ENCODE measurements at places on chromosomes 11 and 22.

DNA sequence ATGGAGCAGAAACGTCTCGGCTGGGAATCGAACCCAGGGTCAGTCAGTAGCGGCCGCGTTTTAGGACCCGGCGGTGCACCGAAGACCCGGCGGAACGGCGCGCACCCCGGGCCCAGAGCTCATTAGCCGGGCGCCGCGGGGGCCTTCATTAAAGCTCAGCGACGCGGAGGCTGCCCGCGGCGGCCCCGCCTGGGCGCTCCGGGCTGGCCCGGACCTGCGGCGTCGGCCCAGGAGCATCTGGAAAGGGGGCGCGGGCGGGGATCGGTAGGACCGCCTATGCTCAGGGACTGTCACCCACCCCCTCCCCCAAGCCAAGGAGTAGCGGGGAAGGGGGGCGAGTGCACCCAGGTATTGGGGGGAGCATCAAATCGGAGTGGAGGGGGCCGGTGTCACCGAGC, 52.2 kb downstream of the CYTH4 start:
- no peak for DNase-seq

DNA sequence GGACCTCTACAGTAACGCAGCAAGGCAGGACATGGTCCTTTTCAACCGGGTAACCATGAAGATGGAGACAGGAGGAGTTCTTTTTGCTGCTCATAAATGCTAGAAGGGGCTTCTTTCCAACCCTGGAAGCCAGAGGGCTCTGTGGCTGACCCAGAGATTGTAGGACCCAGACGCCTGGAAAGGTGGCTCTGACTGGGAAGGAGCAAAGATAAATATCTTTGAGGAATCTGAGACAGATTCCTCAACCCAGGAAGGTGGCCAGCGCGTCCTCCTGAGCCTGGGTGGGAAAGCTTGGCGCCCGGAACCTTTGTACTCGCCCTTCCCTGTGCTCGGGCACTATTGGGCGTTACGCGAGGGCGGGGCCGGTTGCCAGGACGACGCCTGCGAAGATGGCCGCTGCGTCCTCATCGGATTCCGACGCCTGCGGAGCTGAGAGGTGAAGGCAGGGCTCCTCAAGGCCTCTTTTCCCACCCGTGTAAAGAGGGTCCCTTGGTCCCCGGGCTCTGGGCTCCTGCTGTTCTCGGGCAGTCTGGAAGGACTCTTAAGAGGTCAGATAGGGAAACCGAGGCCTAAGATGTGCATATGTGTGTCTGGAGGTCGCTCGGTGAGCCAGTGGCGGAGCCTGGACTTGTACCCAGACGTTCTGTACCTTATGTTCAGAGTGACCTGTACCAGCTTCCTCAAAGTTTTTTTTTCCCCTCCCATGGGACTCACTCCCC, at the start of gene BBS1:
Gene BBS1, plus strand, starts transcription at position 365 of the 719 bp plus-strand sequence. Its CDS starts 25 bp downstream, at position 390.
- peak; percentile 84 for DNase-seq

GRCh38 chr11:71787098-71787823, 45.7 kb upstream of the DEFB108B start:
- peak; percentile 99 for DNase-seq

GRCh38 chr11:133946541-133947318, 10.0 kb downstream of the IGSF9B start:
- peak; percentile 87 for DNase-seq

DNA sequence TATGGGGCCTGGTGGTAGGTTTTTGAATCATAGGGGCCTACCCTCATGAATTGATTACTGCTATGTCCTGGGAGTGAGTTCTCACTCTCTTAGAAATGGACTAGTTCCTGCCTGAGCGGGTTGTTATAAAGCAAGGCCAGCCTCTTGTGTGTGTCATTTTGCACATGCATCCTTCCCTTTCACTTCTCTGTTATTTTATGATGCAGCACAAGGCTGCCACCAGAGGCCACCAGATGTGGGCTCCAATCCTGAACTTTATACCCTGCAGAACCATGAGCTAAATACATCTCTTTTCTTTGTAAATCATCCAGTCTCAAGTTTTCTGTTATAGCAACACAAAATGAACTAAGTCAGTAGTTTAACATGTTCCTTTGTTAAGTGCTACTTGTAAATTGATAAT, 251.4 kb downstream of the BLID start:
- no peak for DNase-seq

DNA sequence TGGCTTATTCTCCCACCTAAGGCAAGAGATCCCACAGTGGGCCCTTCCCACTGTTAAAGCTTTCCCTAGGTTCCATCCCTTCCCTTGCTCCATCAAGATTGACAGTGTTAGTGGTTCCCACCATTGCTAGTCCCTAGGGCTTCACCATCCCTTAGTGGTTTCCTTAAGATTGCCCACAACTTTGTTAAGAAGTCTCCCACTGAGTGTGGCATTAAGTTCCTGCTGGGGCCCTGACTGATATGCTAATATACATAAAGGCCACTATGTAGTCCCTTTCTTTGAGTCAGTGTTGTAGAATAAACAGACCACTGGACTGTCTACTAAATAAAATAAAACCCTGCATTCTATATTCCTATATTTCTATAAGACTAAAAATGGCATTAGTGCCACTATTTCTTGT, 176.1 kb downstream of the GUCY1A2 start:
- DNase-seq: no peak

- DNase-seq: no peak
These were observed 252.8 kb downstream of the JRKL start for GRCh38 chr11:96642583-96642982.

- no peak for DNase-seq
These were observed 52.8 kb downstream of the ENDOD1 start for GRCh38 chr11:95142431-95142830.

- DNase-seq: no peak
These were observed 1069.7 kb upstream of the CCDC90B start for GRCh38 chr11:84355911-84356310.

GRCh38 chr11:116055064-116055463, 550.8 kb upstream of the CADM1 start:
- DNase-seq: peak; percentile 63

DNA sequence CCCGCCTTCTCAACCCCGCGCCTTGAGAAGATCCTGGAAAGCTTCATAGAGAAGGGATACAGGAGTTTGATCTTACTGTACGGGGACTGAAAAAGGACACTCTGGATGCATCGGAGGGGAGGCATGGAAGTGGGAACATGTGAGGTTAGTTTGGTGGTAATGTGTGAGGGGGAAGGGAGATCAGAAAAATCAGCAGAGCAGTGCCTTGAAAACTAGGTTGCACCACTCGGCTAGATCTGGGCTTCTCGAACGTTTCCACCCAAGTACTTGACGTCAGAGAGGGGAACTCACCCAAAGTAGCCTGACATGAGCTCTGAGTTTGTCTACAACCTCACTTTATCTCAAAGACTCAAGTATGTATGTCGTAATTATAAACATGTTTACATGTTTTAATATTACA, 14.5 kb downstream of the USP35 start:
- no peak for DNase-seq

GRCh38 chr22:22882033-22882717, 5.4 kb upstream of the IGLL5 start:
- DNase-seq: no peak

DNA sequence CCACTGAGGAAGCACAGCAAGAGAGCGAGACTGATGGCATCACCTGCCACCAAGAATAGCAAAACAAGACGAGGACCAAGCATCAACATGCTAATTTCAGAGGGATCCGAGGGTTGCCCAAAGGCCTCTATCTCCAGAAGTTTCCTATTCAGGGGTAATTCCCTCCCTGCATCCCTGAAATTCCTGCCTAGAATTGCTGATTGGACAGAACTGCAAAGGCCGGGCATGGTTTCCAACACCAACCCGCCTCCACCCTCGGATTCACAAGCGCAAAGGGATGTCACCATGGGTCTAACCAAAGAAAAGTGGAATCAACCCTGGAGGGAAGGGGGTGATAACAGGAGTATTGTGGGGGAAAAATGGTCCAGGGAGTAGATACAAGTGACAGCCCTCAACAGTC, 28.3 kb upstream of the ETS1 start:
- DNase-seq: no peak

DNA sequence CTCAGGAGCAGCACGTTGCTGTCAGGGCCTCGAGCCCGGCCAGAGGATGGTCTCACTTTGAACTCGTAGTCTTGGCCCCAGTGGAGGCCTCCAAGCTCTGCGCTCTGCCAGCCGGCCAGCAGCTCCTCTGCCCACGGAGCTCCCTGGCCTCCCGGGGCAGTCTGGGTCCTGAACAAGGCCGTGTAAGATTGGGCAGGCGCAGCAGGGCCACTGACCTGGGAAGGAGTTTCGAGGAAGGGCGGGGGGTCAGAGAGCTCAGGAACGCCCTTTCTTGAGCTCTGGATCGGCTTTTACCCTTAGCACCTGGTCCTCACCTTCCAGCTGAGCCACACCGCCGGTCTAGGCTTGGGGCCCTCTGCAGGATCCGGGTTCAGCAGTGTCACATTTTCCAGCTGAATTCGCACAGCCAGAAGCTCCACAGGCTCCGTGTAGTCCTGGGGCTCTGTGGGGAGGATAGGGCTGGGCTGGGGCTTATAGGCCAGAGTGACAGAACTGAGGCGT, 2.1 kb downstream of the ROBO4 start:
- DNase-seq: no peak

GRCh38 chr22:30882184-30882717, 86.3 kb downstream of the MORC2 start:
- DNase-seq: no peak

DNA sequence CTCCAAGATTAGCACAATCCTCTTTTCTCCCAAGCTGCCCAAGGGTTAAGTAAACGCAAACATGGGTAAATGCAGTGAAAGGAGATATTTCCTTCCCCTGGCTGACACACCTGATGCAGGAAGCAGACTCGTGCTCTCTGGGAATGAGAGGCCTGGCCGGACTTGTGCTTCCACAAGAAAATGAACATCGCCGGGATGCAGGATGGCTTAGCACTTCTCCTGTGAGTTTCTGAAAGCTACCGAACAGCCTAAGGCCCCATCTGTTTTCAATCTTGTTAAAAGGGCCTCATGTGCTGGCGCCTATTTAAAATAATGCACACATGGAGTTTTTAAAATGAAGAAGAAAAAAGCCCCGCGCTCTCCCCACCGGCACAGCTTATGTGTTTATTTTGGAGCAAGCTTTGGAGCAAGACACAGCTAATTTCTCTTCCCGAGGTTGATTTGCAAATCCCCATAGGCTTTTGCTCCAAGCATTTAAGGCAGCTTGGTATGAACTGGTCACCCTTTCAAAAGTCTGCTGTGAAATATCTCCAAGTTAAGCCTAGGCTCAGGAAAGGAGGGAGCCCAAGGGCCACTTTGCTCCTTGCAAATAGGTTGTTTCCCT, 100.9 kb downstream of the SYN3 start:
- peak; percentile 91 for DNase-seq

GRCh38 chr11:75946531-75947530, 131.8 kb downstream of the UVRAG start:
- peak; percentile 83 for DNase-seq

- DNase-seq: peak; percentile 90
These were observed 972.8 kb downstream of the OPCML start for GRCh38 chr11:132559331-132560036.

DNA sequence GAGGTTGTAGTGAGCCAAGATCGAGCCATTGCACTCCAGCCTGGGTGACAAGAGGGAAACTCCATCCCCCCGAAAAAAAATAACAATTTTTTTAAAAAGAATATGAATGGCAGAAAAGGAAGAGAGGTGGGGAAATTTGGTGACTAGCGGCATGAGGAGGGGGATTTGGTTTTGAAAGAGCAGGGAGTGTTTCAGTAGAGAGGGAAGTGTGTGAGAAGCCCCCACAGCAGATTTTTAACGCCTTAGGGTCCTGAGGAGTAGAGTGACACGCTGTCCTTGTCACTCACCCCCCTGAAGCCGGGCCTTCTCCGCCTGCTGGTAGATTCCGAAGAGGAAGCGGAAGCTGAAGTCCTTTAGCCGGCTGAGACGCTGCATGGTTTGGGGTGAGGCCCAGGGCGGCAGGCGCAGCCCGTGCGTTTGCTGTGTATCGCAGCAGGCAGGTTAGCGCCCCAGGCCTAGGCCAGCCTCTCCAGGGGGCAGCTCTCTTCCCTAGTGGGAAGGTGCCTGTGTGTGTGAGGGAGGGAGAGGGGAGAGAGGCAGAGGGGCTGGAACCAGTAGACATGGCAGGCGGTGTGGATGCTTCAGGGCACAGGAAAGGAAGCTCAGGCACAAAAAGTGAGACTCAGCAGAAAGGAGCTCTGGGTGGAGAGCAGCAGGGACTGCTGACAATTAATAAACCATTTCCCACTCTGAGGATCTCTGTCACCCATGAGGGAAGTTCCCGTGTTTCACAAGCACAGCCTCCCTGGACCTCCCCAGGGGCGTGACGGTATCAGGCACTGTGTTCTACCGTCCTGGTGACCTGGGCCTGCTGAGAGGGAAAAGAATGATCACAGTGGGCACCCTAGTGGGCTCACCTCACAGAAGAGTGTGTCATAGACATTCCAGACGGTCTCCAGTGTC, 3.9 kb downstream of the ACP2 start:
- DNase-seq: no peak

- no peak for DNase-seq
These were observed 7.8 kb upstream of the DNHD1 start for GRCh38 chr11:6489306-6489705.

DNA sequence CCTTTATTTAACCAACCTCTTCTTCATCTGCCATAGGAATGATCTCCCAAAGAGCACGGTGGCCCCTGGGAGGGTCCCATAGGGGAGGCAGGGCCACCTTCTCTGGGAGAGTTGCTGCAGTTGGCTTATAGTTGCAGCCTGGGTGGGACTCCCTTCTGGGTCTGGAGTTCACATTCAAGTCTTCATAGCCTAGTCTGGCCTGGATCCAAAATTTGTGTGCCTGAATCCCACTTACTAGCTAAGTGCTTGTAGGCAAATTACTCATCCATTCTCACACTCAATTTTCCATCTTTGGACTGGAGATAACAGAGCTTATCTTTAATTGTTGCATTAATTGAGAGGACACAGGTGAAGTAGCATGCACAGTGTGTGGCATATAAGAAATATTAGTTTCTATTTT, 163.6 kb downstream of the GRIK4 start:
- DNase-seq: no peak

DNA sequence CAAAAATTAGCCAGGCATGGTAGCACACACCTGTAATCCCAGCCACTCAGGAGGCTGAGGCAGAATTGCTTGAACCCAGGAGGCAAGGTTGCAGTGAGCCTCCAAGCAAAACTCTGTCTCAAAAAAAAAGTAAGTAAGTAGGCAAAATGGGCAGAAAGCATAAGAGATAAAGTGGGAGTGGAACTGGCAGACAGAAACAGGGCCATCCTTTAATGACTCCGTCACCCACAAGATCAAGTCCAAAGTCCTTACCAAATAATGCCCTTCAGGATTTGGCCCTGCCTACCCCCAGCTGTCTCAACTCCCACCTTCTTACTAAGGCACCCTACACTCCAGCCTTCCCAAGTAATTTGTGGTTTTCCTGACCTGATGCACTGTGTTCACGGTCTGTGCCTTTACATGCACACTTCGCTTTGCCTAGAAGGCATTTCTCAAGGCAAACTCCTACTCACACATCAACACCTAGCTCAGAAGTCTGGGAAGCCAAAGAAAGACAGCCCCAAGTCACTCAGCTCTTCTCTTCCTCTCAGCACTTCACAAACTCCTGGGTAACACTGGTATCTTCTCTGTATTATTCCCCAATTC, 6.1 kb downstream of the MAPK1 start:
- DNase-seq: no peak
